Cardiac septum (tissue), 1 donor: ENCODE measurements at places on chromosomes 16 and 17.

DNA sequence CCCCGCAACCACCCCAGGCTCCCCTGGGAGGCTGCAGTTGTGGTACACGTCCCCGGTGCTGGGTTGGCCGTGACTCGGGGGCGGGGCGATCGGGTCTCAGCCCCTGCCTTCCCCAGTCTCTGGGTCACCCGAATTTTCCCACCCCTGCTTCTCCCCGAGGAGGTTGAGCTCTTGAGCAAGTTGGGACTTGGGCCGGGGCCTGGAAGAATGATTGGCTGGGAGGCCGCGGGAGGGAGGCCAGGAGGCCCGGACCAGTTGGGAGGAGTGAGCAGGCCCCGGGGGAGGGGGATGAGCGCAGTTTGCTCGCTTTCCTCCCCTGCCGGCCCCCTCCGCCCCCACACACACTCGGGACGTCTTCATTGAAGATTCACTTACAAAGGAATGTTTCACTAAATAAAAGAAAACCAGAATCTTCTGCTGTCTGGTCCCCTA lies 4.5 kb upstream of the HEXIM1 start:
- DNase-seq: peak; percentile 85

DNA sequence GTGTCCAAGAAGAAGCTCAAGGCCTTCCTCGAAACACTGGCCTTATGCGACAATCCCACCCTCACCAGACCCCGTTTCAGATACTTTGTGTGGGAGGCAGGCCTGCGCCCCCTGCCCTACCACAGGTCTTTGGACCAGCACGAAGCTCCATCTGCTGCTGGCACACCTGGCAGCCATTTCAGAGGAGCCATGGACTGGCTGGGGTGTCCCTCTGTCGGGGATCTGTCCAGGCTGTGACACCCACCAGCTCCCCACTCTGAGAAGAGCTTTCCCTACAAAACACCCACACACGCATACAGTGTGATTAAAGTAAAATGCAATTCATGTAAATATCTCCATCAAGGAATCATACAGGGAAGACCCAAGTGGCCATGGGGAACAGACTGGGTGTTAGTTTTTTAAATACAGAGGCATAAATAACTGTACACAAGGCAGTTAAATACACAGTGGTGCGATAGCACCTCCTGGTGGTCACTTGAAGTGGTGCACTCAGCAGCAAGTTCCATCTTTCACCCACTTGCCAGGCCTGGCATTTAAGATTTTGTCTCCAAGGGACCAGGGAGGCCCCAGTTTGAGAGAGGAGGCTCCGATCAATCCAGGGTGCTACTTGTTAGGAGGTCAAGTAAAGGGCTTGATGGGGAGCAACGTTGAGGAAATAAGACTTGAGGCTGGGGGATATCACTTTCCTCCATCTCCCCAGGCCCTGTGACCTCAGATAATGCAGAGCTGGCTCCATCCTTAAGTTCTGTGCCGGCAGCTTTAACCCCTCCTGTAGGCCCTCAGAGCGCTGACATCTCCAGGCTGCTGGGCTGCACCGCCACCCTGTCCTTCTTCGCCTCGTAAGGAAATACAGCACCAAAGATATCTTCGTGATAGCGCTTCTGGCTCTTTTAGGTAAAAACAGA lies 43.6 kb downstream of the NOS2 start:
- DNase-seq: no peak

DNA sequence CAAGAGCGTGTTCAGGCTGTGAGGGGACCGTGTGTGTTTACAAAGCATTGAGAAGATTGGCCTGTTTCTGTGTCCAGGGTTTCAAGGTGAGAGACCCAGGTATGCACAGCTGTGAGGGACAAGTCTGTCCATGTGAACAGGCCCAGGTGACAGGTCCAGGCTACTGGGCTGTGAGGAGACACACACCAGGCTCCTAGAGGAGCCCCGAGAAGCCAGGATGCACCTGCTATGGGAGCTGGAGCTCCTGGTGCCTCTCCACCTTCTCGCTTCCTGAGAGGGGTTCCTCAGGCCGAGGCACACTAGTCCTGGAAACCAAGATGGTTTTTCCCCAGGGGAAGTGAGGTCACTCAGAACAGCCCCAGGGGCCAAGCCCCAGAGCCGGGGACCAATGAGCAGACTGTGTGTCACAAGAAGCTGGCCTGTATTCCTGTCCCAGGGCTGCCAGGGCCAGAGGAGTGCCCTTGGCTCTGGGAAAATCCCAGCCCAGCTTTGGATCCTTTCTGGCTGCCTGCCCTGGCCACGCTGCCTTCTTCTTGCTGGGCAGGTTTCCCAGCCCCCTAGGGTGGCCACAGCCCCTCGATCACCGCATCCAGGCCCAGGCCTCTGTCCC lies 153.4 kb upstream of the PLCG2 start:
- DNase-seq: no peak

GRCh38 chr17:69879576-69879975 lies 195.4 kb upstream of the KCNJ16 start:
- DNase-seq: no peak

DNA sequence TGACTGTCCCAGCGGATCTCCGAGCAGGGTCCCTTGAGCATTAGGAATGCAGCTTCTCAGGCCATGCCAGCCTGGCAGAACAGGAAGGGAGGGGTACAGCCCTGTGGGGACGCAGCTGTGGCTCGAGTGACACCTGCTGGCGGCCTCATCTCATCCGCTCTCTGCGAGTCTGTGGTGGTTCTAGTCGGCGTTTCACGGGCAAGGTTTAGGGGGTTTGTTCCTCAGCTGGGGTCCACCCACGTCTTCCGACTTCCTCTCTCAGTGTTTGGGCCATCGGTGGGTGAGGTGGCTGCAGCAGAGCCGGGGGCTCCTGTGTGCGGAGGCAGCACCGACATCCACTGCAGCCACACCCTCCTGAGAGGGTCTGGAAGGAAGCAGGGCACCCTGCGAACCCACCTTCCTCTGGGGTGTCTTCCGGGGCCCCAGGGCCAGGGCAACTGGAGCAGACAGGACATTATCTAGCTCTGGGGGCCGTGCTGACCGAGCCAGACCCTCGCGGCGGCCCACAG lies 33.3 kb downstream of the JPH3 start:
- DNase-seq: no peak
